Esophagus squamous epithelium (tissue), 5 donors: ENCODE measurements at places on chromosomes 13 and 19.

DNA sequence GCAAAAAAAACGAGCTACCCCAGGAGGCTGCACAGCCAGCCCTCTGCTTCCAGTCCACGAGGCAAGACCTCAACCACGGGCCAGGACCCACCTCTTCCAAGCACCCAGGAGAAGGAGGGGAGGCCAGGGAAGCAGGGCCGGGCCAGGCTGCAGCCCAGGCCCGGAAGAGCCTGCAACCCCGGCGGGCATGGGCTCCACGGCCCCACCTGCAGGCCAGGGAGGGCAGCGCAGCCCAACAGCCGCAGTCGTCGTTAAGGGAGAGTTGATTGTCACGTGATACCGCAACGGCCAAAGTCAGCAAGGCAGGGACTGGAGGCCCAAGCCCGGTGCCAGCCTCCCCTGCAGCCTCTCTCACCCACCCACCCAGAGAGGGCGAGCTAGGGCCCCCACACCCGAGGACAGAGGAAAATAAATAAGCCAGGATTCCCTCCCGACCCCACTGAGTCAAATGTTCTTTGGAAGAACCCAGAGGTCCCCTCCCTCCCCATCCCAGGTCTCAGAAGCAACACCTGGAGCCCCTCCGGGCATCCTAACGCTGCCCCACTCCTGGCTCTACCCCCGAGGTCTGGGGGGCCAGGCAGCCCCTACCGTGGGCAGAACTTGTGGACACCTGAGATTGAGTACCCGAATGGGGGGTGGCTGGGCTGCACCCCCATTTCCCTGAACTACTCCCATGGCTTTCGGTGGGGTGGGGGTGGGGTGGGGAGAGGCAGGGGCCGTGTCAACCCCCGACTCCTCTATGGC lies 5.2 kb upstream of the REXO1 start:
- no peak for DNase-seq

- DNase-seq, result no peak
Observed at GRCh38 chr13:42039457-42039945, 8.9 kb upstream of the DGKH start.

- DNase-seq, result no peak
Observed at GRCh38 chr13:112225429-112226090, 150.6 kb upstream of the SPACA7 start.

- no peak for DNase-seq
Observed at GRCh38 chr13:76654263-76654662, 231.9 kb downstream of the KCTD12 start.

- DNase-seq, result no peak
Observed at GRCh38 chr13:92806215-92806614, 420.4 kb upstream of the GPC6 start.

DNA sequence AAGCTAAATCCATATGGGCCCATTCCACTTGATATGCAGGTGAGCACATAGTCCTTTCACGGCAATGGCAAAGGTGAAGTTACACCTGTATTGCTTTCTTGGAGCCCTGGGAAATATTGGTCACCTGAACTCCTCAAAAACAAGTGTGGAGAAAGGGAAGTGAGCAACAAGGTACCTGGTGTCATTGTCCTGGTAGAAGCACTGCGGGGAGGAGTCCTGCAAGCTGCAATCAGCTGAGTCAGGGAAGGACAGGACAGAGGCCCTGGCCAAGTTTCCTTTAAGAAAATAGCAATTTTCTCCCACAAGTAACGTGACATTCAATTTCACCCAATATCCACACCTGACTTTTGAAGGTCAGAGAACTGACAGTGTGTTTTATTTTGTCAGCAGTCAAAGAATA lies 389.1 kb downstream of the IRS2 start:
- no peak for DNase-seq

- no peak for DNase-seq
Observed at GRCh38 chr19:4444765-4445741, 12.5 kb downstream of the UBXN6 start.

- DNase-seq, result no peak
Observed at GRCh38 chr13:42981853-42982252, 10.2 kb downstream of the EPSTI1 start.

DNA sequence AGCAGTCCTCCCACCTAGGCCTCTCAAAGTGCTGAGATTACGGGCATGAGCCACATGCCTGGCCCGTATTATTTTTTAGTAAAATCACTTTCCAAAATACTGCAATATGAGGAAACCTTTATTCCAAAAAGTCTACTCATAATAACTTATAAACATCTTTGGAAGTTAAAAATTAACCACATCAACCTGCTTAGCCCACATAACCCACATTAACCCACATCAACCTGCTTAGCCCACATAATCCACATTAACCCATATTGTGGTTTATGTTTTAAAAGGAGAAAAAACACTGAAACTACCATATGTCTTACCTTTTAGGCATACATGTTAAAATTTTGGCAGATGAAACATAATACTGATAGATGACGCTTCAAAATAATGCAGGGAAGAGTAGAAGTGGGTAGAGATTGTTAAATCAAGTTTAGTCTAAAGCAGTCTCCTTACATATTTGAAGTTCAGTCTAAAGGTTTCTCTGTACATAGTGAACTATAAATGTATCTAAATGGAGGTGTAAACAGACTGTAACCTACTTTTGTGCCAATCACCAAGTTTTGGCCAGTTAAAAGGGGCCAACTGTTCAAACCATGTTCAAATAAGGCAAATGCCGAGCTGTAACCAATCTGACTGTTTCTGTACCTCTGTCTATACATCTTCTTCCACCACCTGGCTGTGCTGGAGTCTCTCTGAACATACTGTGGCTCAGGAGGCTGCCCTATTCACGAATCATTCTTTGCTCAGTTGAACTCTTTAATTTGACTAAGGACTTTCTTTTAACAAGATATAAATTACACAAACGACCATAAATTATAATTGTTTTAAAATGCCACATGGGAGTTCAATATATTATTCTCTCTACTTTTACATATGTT lies 14.5 kb downstream of the KPNA3 start:
- DNase-seq, result no peak

DNA sequence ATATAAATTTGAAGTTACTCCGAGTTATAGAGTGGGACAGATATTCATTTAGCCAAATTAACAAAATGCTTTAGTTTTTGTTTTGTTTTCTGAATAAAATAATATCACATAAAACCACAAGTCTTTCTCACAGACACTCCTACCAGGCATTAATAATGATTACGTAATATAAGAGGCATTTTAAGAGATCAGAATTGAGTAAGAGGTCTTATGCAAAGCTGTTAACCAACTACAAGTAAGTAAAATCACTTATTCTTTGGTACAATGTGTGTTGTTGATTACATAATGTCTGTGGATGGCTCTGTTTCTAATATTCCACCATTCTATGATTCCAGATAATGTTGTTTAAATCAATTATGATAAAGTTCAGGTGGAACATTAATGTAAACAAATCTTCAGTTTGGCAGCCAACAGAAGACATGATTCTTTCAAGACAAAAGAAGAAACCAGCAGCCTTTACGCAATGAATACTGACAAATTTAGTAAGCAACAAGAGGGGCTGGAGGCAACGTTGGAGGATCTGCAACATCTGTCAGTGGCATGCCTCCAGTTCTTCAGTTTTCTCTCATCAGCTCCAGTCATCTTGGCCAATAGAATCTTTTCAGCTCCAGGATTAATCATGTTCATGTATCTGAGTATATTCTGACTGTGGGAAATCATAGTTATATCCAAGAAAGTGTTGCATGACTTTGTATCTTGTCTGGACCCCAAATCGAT lies 403.8 kb downstream of the SLITRK5 start:
- no peak for DNase-seq

DNA sequence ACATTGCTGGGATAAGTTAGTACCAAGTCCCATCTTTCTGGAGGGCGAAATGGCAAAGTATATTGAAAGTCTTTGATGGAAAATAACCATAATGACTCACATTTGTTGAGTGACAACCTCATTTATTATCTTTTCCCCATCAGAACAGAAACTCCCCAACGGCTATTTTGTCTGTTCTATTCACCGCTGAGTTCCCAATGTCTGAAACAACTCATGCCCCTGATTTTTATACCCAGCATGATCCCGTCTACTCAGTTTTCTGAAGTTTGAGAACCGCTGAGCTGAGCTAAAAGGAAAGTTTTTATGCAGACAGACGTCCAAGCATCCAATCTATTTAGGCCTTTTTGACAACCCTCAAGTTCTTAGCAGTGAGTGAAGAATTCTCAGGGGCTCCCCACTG lies 7.8 kb upstream of the TINCR start:
- no peak for DNase-seq

DNA sequence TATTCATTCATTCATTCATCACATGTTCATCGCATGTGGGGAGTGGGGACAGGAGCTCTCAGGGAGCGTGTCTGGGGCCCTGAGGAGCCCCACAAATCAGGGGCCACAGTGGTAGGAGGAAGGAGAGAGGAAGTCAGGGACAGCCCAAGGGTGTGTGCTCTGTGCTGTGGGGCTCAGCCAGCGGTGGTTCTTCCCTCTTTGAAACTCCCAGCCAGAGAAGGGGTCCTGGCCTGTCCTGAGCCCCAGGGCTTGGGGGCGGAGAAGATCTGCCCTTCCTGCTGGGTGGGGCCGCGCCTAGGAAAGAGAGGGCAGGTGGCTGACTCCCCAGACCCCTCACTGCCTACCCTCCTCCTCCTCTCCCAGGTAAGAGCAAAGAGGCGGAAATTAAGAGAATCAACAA lies 14.6 kb downstream of the AP2A1 start:
- no peak for DNase-seq

- no peak for DNase-seq
Observed at GRCh38 chr19:32864318-32865007, 5.1 kb downstream of the SLC7A9 start.

DNA sequence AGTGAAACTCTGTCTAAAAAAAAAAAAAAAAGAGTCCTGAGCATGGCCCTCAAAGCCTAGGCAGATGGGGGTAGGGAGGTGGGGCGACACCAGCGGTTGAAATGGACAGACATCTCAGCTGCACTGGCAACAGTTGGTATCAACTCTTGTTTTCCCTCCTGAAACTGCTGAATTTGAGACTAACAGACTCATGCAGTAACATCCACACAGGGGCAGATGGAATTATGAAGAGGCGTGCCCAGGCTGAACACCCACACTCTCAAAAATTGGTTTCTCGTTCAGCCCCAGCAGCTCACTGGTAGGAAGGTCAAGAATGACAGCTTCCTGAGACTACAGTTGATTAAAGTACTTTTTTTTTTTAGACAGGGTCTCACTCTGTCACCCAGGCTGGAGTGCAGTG lies 24.1 kb downstream of the PBX4 start:
- no peak for DNase-seq

- no peak for DNase-seq
Observed at GRCh38 chr19:53357821-53358581, 7.5 kb upstream of the ZNF525 start.

DNA sequence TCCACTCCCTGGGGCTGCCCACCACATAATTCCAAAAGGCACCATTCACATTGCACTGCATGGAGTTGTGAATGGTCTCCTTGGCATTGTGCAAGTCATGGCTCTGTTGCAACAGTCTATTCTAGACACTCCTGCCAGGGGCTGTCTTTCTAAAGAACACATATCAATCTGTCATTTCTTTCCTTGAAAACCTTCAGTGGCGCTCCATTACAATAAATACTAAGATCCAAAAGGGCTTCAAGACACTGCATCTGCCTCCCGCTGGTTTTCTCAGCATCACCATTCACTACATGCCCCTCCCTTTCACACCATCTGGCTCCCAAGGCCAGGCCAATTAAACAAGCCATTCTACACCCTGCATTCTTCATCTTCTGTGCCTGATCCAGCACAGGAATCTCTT lies 32.2 kb upstream of the TM9SF2 start:
- no peak for DNase-seq

GRCh38 chr19:21617740-21618339 lies 112.4 kb downstream of the ZNF429 start:
- DNase-seq, result no peak

GRCh38 chr13:108268466-108269112 lies 929 bp upstream of the TNFSF13B start:
- no peak for DNase-seq

- DNase-seq, result no peak
Observed at GRCh38 chr19:7386308-7386707, 37.6 kb downstream of the ARHGEF18 start.

GRCh38 chr13:26677156-26677555 lies 83.4 kb downstream of the GPR12 start:
- no peak for DNase-seq

DNA sequence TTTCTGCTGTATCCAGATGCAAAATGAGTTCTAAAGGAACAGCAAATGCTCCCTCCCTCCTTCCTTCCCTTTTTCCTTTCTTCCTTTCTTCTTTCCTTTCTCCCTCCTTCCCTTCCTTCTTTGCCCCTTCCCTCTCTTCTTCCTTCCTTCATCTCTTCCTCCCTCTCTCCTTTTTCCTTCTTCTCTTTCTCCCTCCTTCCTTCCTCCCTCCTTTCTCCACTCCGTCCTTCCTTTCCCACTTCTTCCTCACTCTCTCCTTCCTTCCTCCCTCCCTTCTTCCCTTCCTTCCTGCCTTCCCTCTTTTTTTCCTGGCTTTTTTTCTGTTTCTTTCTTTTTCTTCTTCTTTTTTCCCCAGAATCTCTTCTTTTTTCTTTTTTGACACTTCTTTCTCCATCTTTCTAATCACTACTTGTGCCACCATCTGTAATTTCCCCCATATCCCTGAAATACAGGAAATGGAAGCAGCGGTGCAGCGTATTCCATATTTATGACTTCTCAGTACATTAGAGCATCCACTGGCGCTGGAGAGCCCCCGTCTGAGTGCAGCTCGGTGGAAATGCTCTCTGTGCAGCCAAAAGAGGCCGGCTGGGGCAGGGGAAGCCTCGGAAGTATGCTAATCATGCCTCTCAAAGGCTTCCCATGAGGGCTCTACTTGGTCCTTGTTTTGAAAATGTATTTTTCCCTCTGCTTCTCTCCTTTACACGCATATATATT lies 275.6 kb downstream of the TSHZ3 start:
- no peak for DNase-seq

GRCh38 chr19:48400018-48400742 lies 6.7 kb downstream of the GRIN2D start:
- DNase-seq, result no peak

DNA sequence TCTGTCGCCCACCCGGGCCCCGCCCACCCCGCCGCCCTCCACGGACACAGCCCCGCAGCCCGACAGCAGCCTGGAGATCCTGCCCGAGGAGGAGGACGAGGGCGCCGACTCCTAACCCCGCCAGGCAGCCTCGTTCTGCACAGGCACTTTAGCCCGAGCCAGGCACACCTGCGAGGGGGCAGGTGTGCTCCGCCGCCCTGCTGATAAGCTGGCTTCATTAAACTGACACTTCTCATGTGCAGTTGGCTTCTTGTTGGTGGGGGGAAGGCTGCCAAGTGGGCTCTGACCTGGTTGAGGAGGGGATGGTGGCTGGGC lies 8.2 kb downstream of the IL4I1 start:
- no peak for DNase-seq

DNA sequence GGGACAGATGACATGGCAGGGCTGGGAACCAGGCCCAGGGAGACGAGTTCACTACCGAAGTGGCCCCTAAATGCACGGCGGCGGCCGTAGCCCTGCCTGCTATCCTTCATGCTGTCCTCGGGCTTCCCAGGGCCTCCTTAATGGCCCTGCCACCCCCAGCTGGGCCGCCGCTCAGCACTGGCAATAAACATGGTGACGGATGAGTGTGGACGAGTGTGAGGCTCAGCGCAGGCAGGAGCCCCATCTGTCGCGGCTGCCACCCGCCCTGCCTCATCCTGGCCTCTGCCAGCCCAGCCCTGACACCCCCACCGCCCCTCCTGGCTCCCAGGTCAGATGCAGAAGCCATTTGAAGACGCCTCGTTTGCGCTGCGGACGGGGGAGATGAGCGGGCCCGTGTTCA lies 13.6 kb downstream of the PIN1 start:
- no peak for DNase-seq

GRCh38 chr19:37583340-37583739 lies 11.3 kb downstream of the ZNF571 start:
- DNase-seq, result no peak

- DNase-seq, result no peak
Observed at GRCh38 chr19:13830114-13830740, 35.0 kb downstream of the ZSWIM4 start.
